ENCODE measurements at places on chromosomes 1 and 21.

DNA sequence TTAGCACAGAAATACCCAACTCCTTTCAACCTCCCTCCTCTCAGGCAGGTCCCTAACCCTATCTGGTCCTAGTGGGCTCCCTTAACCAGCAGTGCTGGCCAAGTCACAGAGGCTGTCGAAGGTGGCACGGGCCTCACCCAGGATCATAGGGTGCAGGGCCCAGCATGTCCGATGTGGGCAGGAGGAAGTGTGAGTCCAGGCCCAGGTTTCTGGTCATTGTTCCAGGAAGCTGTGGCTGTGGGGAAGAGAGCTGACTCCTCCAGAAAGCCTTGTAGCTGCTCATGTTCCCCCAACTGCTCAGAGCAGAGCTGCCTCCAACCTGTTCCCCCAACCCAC lies 2.4 kb downstream of the CCDC17 start:
- DNase-seq = no peak

DNA sequence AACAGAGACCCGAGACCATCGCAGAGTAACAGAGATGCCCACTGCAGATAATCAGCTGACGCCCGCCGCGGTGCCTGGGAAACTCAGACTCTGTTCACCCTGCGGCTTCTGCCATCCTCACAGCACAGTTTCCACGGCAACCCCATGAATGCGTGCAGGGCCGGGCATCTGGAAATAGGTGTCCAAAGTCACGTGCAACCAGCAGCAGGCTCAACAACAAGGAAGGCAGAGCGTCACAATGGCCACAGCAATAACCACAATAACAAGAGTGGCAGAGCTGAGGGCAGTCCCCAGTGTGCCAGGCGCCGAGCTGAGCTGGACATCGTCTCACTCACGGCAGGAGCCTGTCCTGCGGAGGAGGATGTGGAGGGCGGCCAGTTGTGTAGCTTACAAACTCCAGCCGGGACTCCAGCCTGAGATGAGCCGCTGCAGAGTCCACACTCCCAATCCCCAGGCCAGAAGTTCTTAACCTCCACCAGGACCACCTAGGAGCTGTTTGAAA lies 102.0 kb downstream of the CRYAA start:
- no peak for DNase-seq

GRCh38 chr1:45306319-45306718 lies 20.4 kb upstream of the HPDL start:
- no peak for DNase-seq

- no peak for DNase-seq
Measured at GRCh38 chr1:53577761-53578100, 118.5 kb downstream of the DMRTB1 start.

- no peak for DNase-seq
Measured at GRCh38 chr1:228362884-228363450, 43.7 kb downstream of the TRIM11 start.

GRCh38 chr1:27095576-27095975 lies 59.3 kb downstream of the SLC9A1 start:
- no peak for DNase-seq

GRCh38 chr1:40519517-40519916 lies 10.9 kb downstream of the EXO5 start:
- no peak for DNase-seq

GRCh38 chr1:196680107-196680506 lies 28.3 kb downstream of the CFH start:
- DNase-seq = no peak

- DNase-seq = peak; percentile 71
Measured at GRCh38 chr1:151367658-151368392, 4.7 kb downstream of the SELENBP1 start.

GRCh38 chr1:167544447-167545093 lies 9.0 kb downstream of the CREG1 start:
- DNase-seq = no peak

- no peak for DNase-seq
Measured at GRCh38 chr1:69451196-69451595, 116.5 kb upstream of the LRRC7 start.

GRCh38 chr1:160085686-160086455 lies 4.5 kb downstream of the KCNJ9 start:
- DNase-seq = peak; percentile 91

GRCh38 chr1:202798792-202799331 lies 9.4 kb downstream of the KDM5B start:
- no peak for DNase-seq

- DNase-seq = no peak
Measured at GRCh38 chr1:54296666-54297065, 96.7 kb downstream of the MRPL37 start.

GRCh38 chr1:16318555-16318954 lies 33.7 kb downstream of the FBXO42 start:
- DNase-seq = no peak

GRCh38 chr1:232576537-232576936 lies 53.4 kb downstream of the SIPA1L2 start:
- DNase-seq = no peak

- no peak for DNase-seq
Measured at GRCh38 chr1:38330799-38331198, 284.2 kb upstream of the POU3F1 start.

- DNase-seq = no peak
Measured at GRCh38 chr1:113765306-113766230, 6.3 kb upstream of the PHTF1 start.

GRCh38 chr1:101316256-101316655 lies 79.4 kb downstream of the S1PR1 start:
- DNase-seq = no peak

DNA sequence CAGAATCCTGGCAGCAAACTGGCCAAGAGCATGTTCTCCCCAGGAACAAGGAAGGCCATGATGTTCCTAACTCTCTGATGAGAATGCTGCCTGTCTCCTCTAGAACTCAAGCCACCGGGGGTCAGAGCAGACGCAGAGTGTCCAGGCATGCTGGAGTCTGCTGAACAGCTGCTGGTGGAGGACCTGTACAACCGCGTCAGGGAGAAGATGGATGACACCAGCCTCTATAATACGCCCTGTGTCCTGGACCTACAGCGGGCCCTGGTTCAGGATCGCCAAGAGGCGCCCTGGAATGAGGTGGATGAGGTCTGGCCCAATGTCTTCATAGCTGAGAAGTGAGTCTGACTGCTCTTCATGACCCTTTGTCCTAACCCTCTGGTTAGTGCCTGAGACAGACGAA lies 23.4 kb downstream of the STYXL2 start:
- no peak for DNase-seq

DNA sequence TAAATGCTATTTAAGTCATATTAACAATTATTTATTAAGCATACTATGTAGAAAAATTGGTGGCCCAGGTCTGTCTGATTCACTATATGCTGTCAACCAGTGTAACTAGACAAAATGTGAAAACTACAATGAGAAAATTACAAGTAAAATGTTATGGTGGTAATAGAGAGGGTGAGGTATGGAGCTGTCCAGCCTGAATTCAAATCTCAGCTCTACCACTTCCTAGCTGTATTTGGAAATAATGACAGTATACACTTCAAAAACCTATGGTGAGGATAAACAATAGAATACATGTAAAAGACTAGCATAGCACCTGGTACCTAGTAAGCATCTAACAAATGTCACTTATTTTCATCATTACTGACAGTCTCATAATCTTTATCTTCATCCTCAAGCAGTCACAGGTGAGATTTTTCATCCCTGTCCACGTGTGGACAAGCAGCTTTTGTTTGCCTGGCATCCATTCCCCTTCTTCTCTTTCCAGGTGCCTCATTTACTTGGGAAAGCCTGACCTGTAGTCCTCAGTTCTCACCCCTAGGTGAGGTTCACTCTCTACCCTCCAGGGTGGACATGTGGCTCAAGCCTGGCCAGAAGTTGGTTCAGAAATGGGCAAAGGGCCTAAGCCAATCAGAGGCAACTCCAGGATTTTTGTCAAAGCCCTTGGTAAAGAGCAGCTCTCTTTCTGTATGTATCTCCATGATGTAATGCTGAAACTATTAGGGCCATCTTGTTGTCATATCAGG lies 29.5 kb downstream of the EGLN1 start:
- DNase-seq = no peak

DNA sequence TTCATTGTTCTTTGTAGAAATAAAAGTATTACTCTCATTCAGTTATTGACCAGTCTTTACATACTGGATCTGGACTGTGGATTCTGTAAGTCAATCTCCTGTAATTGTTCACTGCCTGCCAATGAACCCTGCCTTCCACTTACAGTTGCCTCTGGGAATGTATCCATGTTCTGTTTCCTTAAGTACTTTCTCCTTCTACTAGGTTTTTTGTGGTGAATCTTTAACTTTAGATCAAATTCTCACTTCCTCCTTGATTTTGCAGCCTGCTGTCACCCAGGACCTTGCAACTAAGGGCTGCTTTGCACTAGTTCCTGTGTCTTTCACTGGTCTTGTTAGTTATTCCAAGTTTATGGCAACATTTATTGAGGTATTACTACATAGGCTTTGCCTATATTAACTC lies 28.2 kb upstream of the ANKRD13C start:
- DNase-seq = no peak

DNA sequence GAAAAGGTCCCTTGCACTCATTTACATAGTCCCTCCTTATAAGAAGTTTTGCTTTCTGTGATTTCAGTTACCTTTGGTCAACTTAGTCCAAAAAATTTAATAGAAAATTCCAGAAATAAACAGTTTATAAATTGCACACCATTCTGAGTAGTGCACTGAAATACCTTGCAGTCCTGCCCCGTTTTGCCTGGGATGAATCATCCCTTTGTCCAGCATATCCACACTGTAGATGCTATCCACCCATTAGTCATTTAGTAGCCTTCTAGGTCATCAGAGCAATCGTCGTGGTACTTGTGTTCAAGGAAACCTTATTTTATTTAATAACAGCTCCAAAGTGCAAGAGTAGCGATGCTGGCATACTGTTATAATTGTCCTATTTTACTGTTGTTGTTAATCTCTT lies 38.0 kb downstream of the SPRTN start:
- DNase-seq = no peak

DNA sequence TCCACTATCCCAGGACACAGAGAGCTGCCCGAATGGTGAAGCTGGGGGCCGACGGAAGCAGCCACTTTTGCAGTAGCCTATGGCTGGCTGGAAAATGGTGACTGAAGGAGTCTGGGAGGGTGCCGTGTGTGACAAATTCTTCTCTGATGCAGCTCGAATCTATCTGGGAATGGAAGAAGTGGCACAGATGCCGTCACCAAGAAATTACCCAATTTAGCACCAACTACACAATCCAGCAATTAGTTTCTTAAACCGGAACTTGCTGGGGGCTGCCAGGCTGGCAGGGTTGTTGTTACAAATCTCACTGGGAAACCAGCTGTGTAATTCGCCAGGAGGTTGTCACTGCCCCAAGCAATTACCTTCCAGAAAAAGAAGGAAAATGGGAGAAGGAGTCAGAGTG lies 18.0 kb downstream of the DLGAP3 start:
- no peak for DNase-seq

DNA sequence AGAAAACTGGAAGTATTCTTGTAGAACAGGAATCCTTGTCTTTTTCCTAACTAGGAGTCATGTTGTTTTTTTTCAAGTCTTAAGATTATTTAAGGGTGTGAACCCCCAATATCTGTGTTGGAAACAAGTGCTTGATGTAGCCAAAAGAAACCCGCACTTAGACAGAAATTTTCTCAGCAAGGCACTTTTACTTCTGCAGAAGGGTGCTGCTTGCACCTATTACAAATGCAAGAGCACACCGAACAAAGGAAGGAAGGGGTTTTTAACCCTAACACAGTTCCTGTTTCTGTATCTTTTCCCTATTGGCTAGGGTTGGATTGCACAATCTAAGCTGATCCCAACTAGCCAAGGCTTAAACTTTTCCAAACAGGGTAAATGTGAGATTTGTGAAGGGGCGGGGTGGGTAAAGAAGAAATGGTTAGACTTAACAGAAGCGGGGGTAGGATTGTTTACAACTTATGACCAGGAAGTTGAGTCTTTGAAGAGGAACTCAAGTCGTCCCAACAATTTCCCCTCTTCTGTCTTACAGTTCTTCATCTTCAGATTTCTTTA lies 75.1 kb downstream of the ZFYVE9 start:
- DNase-seq = peak; percentile 10

GRCh38 chr21:36744560-36745231 lies 45.8 kb downstream of the SIM2 start:
- DNase-seq = no peak

DNA sequence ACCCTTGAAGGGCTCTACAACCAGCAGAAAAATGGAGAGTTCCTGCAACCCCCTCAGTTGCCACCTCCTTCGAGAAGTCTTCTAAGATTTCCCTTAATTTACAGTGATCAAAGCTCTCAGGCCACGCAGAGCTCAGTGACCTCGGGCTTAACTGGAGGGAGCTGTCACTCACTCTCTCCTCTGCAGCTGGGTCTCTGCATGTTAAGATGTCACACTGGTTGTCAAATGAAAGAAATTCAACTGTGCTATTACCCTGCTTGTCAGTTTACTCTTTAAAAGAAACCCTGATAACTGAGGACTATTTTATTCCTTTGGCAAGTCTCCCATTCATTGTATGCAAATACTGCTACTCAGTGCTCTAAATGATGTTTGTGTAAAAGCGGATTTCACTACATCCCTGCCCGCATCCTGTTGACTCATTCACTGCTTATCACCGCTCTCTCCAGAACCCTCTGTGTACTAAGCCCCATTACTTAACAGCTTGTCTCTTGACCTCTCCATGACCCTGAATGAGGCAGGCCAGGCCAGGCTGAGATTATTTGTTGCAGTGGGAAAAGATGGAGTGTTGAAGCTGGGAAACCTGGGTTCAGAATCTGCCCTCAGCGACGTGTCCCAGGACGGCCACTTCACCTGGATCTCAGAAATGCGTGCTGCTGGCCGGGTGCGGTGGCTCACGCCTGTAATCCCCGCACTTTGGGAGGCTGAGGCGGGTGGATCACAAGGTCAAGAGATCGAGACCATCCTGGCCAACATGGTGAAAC lies 13.7 kb downstream of the DHRS3 start:
- peak; percentile 92 for DNase-seq

GRCh38 chr1:23273450-23274133 lies 56.3 kb upstream of the HTR1D start:
- no peak for DNase-seq

- peak; percentile 12 for DNase-seq
Measured at GRCh38 chr21:41102281-41102680, 65.7 kb upstream of the BACE2 start.

DNA sequence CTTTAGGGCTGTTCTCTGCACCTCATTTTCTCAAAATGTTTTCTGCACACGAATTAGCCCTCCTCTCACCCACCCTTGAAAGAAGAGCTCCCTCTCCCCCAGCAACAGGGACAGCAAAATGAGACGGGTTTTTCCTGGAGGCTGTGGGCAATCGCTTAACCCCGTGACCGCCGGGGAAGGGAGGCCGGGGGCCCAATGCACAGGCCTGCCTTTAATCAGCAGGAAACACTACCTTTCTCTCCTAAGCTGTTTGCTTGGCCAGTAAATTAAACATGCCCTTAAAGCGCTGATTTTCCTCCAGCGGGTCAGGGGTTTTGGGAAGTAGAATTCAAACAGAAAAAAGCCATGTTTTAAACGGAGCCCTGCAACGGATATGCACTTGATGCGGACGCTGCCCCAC lies 114.4 kb downstream of the PRDM16 start:
- peak; percentile 71 for DNase-seq

All from hematopoietic multipotent progenitor cell treated with erythropoietin and hydrocortisone succinate and interleukin-3 and kit ligand, for 4 days (in vitro differentiated cells).